Left kidney (tissue), 8 donors: ENCODE measurements at places on chromosomes 1 and 21. TPM values are rescaled to one million over a fixed set of nuclear protein-coding genes. Genes with fewer than 3 reads are reported as not detected.

DNA sequence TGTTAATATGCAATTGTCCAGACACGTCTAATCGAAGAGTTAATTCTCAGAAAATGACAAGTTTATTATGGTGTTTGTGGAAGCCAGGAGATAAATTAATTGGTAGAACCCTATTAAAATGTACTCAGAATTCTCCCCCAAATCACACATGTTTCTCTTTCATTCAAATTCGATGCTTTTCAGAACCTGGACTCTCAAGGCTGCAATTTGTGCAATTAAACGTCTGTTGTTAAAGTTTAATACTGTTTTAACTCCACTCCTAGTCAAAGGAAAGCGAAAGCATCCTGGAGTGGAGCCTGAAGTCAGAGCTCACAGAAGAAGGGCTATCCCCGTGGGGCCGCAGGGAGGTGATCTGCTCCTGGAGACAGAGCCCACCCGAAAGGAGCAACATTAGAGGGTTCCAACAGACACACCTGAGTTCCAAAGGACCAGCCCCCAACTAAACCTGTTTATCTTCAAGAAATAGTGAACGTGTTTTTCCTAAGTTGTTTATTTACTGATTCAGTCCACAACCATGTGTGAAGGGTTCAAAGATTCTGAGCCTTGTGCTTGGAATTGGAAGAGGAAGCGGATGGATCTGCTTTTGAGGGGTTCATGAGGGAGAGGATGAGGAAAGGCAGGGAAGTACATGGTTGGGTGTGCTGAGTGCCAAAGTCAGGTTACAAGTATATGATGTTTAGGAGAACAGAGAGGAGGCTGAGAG is 68.0 kb upstream of the AKT3 start:
- DNase-seq = no peak

DNA sequence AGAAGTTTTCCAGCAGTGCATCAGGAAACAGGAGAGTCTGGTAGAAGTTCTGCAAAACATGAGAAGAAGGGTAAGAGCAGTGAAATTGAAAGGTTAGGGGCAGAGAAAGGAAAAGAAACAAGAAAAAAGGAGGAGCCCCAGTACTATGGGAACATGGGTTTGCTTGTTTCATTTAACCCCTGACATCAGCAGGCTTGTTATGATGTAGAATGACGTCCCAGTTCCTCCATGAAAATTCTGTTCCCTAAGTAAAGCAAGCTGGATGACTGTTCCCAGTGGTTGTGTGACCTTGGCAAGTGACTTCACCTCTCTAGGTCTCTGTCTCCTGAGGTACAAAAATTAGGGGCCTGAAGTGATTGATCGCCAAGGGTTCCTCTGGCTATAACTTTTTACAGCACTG is 268.7 kb upstream of the SGIP1 start:
- DNase-seq = no peak

DNA sequence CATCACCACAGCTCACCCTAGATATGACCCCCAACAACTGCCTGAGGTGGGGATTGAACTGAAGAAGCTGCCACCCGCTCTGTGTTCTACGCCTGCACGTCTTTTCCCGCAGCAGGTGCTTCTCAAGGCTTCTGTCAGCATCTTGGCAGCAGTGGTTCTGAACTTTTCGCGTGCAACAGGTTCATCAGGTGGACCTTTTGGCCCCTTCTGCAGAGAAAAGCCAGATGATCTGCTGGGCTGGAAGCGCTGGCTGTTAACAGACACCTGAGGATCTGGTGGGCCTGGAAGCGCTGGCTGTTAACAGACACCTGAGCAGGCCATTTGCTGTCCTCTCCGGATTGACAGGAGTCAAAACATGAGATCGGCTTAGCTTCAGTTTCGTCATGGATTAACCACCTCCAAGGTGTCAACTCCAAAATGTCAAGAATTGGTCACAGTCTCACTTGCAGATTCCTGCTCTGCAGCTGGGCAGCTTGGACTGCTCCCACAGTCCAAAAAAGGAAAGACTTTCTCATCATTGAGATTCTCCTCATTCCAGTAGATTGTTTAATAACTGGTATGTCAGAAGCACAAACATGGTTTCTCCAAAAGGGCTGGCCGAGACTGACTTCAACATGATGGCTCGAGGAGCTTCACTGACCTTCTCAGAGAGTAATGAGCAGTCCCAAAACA is 4.7 kb downstream of the C1orf174 start:
- no peak for DNase-seq

GRCh38 chr1:4581807-4582206 is 72.6 kb upstream of the AJAP1 start:
- no peak for DNase-seq

DNA sequence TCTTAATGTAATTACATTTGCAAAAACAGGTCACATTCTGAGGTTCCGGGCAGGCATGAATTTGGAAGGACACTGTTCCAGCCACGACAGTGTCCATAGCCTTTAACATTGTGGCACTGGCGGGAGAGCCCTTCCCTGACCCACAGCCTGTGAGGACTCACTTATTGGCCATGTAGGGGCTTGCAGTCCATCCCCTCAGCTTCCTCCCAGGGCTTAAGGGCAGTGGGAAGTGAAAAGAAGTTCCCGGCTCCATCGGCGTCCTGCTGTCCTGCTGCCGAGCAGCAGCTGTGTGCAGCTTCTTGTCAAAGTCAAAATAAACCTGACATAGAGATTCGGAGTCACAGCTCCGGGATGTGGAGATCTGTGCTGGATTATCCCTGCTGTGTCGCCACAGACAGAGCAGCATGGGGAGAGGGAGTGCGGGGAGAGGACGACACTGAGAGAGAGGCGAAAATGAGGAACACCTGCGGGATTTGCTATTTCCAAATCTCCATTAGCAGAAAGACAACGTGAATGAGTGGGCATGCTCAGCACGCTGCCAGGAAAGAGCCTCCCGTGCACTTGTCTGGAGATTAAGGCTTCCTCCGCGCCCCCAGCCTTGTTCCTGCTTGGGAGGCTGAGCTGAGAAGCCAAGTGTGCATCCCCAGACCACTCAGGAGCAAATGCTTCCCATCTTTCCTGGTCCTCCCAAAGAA is 260.3 kb downstream of the ASTN1 start:
- DNase-seq = no peak

Gene TPTE
- polyA plus RNA-seq = not detected

Gene CYP4A22
- polyA plus RNA-seq = 8.2 TPM

Gene ADGRL2
- 180 TPM for polyA plus RNA-seq

Gene KRTAP6-1
- not detected for polyA plus RNA-seq

Gene ASPM
- polyA plus RNA-seq = 38.6 TPM
